D721Med (cell line): ENCODE measurements at places on chromosomes 1 and 21.

GRCh38 chr1:116164604-116165368 is 53.6 kb downstream of the MAB21L3 start:
- DNase-seq = no peak

DNA sequence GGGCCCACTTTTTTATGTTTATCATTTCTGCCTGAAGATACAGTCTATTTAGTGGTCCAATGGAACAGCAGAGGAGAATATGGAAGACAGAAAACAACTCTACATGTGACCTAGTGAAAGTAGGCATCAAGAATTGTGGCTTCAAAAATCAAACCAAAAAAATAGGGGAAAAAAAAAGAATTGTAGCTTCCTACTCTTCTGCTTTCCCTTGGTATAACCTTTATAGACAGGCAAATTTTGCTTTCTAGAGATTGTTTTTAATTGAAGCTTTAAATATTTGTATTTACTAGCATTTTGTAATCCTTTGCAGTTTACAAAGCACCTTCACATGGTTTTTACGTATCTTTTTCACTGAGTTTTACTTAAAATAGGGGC is 14.3 kb downstream of the PDIK1L start:
- no peak for DNase-seq

DNA sequence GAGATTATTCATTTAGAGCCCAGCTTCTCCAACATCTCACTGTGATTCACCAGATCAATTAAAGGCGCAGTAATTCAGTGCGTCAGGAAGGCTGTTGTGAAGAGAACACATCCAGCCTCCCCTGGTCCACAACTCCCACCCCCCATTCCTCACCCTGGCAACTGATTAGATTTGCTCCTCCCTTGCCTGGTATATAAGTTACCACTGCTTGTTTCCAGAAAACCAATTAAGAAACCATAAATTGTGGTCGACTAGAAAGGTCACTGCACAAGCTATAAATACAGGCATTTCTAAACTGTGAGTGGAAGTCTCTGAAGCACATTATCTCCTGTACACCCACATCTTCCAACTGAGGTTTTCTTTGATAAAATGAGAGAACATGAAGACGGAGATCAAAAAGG is 41.9 kb downstream of the FAM163A start:
- no peak for DNase-seq

DNA sequence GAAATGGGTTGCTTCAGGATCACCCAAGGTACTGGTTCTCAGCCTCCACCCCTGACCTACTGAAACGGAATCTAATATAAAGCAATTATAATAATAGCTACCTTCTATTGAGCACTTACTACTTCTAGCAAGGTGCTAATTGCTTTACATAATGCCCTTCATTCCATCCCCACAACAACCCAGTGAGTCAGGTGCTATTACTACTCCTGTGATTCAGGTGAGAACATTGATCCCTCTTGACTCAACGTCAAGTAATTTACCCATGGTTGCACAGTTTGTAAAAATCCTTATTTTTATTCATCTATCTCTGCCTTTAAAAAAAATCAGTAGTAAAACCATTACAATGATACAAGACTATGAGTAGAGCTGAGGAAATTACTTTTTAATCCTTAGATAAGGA is 85.2 kb downstream of the UCHL5 start:
- no peak for DNase-seq

DNA sequence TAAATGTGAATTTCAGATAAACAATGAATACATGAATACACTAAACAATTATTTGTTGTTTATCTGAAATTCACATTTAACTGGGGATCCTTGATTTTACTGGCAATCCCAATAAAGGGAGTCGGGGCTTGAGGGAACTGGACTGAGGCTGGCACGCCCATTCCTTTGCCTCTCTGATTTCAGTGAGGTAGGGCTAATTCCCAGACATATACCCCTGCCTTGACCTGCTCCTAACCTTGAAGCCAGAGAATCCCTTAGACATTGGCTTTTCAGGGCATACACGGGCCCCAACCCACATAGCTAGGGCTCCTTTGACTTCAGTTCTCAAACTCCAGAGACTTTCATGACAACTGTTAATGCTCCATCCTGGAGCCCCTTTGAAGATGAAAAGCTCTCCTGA is 10.8 kb upstream of the UTP25 start:
- DNase-seq = no peak

DNA sequence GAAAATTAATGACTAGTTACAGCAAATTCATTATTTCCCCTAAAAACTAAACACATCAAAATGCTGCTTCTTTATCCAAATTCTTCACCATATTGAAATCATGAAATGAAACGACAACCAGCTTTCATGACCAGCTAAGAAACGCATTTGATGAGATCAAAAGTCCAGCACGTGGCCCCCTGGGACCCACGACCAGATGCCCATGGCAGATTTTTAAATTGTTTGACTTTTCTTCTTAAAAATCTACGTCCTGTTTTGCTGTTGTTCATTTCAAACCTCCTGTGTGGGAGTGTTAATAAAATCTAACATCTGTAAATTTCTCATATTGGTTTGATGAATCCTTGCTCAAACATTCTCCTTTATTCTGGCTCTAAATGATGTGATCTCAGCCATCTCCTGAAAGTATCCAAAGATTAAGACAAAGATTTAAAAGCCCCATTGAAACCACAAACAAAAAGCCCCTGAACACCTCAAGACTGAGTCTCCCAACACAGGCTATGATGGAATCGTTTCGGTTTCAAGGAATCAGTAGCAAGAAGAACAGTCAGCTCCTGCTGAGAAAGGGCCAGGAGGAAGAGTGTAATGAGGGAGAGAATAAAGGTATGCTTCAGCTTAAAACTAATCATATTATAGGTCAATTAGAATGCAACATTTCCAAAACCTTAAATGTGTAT is 523.6 kb downstream of the SMYD3 start:
- no peak for DNase-seq

DNA sequence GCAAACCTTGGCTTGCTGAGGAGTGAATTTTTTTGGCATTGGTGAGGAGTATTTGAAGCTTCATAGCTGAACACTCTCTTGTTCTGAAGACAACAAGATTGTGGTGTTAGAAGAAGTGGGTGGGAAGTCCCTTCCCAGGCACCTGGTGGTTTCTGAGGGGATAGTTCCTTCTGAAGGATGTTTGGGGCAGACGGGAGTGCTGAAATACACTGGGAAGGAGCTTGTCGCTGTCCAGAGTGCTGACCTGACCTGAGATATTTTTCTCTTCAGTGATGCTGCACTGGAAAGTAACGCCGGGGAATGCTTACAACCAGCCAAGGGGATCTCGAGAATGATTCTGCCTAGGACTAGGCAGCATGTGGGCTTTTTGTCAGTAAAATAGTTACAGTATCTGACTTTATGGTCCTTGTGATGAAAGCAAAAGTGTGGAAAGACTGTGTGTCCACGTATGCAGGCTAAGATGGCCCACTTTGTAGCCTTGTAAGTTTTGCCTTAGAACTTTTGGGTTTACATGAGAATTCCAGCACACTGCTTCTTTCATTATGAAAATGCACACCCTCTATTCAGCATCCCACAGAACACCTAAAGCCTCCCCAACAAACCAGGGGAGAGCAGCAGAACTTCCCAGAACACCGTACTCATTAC is 33.1 kb upstream of the NFASC start:
- no peak for DNase-seq

DNA sequence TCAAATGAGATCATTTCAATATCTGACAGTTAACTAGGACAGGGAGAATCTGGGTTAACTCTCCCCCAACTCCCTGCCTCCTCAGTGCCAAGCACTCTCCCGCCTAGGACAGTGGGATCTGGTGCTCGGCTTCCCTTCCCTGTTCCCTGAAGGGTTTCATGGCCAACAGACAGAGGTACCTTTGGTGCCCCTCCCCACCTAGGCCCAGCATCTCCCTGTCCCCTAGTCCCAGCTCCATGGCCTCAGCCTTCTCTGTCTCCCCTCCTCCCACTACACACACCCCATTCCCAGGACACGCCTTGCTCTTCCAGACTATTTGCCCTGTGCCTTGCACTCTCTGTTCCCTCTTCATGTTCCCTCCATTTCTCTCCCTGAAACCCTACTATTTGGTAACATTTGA is 77.1 kb downstream of the CD247 start:
- no peak for DNase-seq

DNA sequence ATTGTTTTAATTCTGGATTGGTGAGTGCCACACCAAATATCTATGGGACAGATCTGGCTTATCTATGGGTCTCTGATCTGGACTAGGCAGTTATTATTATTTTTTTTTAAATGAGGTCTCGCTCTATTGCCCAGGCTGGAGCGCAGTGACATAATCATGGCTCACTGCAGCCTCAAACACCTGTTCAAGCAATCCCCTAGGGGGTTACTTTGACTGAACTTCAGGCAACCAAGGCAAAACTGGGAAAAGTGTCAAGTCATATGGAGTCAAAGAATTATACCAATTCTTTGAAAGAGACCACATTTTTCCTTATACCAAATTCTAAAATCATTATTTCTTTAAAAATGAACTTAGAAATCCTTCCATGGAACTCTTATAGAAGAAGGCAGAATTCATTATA is 129.1 kb upstream of the HOOK1 start:
- DNase-seq = no peak

DNA sequence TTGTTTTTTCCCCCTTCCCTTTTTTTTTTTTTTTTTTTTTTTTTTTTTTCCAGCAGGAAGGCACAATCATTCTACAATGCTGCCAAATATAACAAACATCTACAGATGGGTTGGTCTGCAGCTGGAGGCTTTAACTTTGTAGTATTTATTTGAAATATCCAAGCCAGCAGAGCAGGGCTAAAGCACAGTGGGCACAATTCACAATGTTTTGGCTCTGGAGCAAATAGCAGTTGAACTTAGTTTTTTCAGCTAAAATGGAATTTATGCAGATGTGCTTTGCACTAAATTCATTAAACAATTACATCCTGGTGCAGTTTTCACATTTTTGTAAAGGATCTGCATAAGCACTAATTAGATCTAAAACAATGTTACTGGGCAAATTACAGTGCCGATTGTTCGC is 39.8 kb upstream of the ZBTB18 start:
- DNase-seq = no peak

GRCh38 chr1:17045150-17045549 is 8.7 kb downstream of the SDHB start:
- no peak for DNase-seq

- no peak for DNase-seq
Observed at GRCh38 chr21:41589131-41589530, 81.2 kb upstream of the TMPRSS2 start.

GRCh38 chr1:91783423-91784170 is 102.4 kb downstream of the TGFBR3 start:
- DNase-seq = no peak

DNA sequence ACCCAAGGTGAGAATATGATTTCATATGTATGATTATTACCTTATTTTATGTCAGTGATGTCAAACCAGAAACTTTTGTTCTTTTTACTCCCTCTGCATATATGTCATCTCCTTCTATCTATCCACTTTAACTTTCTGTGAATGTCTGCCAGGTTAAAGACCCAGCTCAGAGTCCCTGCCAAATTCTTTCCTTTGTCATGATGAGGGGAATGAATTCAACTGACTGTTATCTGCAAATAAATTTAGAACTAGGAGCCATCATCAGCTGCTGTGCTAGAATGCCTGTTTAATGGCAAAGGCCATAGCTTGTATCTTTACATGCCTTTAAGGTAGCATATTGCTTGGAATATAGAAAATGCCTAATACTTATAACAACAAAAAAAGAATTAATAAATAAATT is 815.6 kb upstream of the NEGR1 start:
- no peak for DNase-seq

- no peak for DNase-seq
Observed at GRCh38 chr1:93576346-93576745, 105.3 kb downstream of the BCAR3 start.

DNA sequence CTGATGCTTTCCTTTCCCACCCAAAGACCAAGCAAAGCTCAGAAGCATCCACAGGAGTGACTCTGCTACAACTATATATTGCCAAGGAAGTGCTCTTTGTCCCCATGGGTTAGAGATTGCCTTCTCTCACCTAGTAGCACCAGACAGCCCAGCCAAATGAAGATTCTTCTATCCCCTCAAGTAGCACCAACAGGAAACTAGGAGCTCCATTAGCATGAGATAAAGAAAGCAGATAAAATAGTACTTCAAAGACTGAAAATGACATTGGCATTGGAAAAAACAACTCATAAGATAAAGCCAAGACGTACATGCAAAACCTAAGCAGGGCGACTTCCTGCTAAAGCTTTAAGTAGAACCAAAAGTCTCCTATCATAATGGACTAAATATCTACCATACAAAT is 871.5 kb downstream of the AMY1C start:
- no peak for DNase-seq

DNA sequence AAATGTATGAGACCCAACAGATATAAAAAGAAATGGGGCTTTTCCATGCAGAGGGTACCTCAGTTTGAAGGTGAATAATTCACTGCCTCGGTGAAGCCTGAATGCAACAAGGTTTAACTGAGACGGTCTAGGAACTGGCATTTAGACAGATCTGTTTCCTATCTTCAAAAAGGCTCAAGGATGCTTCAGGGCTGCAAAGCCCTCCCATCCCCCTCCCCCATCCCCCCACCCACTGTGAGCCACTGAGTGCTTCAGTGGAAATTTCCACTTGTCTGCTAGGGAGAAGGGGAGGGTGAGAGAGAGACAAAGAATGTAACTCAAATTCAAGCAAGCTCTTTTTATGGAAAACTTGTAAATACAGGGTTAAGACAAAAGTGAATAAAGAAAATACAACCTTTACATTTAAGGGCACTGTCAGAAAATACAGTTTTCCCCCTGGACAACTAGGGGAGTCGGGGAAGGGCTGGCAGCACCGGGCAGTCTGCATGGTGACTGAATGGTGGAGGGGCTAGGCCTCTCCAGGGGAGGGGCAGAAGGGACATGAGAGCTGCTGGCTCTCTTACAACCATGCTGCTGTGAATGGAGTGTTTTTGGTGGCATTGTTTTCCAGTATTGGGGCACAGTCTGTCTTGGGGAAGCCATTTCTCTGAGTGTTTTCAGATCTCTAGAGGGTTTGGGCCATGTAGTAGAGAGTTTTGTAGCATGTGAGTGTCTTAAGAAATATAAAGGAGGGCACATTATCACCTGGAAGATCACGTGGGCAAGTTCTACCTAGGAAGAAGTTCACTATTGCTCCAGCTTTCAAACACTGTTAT is 56.7 kb downstream of the MRPS6 start:
- no peak for DNase-seq

DNA sequence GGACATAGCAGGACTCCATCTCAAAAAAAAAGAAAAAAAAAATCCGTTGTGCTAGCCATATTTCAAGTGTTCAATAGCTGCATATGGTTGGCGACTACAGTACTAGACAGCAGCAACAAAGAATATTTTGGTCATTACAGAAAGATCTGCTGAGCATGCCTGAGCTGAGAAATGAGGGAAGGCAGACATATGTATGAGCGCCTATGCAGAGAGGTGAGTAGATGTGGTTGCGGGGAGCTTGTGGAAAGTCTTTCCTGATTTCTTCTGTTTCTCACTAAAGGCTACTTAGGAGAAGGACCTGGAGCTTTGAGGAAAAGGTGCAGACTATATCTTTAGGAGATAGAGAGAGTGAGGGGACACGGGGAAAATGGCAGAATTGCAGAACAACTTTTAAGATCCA is 21.0 kb upstream of the APP start:
- DNase-seq = no peak

- no peak for DNase-seq
Observed at GRCh38 chr1:150976401-150976821, 1.8 kb upstream of the CERS2 start.
